ENCODE measurements at places on chromosomes 4 and X.

DNA sequence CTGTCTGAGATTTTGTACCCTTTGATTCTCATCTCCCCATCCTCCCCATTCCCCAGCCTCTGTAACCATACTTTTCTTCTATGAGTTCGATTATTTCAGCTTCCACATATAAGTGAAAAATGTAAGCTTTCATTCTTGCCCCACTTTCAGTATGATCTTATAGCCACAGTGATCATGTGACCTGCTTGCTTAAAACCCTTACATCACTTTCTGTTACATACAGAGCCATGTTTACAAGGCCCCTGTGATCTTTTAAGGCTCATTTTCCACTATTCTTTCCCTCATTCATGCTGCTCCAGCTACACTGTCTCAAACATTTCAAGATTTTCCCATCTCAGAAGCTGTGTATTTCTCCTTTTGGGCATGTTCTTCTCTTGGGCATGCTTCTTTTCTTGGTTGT, 147.7 kb downstream of the DCK start:
- no peak for DNase-seq

- DNase-seq = no peak
These were observed 13.0 kb upstream of the SPARCL1 start for GRCh38 chr4:87541956-87542709.

DNA sequence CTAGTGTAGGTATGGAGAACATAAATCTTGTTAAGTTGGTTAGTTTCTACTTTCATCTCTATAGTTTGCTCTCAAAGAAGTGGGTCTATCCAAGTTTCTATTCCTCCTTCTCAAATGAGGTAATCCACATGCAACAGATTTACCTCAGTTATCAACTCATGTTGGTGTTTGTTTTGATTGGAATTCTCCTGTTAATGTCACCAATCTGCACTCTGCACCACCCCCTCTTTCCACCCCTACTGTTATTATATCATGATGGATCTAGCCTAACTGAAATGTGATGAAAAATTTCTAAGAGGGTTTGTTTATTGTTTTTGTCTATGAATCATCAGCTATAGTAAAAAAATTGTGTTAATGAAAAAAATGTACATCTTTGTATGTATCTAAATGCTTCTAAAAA, 66.1 kb downstream of the AGTR2 start:
- no peak for DNase-seq

DNA sequence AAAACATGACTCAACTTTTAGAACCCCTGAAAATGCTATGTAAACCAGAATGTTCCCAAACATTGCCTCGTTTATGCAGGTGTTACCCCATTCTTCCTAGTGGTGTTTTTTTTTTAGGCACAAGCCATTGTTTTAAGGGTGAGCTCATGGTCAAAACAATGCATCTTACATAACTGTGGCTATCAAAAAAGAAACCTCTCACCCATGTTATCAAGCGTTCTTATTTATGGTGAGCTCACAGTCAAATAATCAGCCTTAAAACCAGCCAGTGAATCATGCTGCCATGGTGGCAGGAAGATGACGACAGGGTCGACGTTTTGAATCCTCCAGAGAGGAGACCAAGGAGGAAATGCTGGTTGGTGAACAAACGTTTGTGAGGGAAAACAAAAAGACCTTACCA, 195.2 kb downstream of the KDR start:
- DNase-seq = no peak

- DNase-seq = no peak
These were observed 1276.1 kb downstream of the FSTL5 start for GRCh38 chr4:160887668-160888067.

GRCh38 chrX:154508384-154508745, 7.7 kb downstream of the FAM3A start:
- DNase-seq = no peak

- no peak for DNase-seq
These were observed 85.1 kb upstream of the HPRT1 start for GRCh38 chrX:134374910-134375309.

DNA sequence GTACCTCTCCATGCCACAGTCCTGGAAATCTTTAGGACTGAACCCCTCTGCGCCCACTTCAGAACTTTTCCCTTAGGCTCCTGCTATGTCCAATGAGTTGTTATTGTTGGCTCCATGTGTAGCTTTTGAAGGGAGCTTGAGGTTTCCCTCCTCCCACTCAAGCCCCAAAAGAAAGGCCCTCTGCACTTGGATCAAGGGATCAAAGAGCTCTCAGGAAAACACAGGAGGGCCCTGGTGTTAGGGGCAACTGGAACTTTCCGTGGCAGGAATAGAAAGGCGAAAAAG, 135.0 kb downstream of the RASL11B start:
- no peak for DNase-seq

DNA sequence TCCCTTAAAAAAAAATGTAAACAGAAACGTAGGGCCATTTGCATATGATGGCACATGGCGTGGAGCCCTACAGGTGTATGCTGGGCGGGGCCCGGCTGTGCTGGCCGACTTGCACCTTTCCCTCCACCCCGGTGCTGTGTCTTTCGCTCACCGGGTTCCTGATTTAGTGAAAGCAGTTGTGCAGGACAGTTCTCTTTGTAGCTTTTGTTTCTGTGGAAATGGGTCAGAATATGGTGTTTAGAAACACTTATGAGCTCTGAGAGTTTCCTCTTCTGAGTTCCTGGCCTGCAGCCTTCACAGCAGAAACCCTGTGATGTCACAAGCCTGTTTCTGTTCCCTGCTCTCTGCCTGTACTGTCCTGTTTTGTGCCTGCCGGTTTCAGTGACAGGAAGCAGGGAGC, 22.5 kb upstream of the MSANTD1 start:
- no peak for DNase-seq

DNA sequence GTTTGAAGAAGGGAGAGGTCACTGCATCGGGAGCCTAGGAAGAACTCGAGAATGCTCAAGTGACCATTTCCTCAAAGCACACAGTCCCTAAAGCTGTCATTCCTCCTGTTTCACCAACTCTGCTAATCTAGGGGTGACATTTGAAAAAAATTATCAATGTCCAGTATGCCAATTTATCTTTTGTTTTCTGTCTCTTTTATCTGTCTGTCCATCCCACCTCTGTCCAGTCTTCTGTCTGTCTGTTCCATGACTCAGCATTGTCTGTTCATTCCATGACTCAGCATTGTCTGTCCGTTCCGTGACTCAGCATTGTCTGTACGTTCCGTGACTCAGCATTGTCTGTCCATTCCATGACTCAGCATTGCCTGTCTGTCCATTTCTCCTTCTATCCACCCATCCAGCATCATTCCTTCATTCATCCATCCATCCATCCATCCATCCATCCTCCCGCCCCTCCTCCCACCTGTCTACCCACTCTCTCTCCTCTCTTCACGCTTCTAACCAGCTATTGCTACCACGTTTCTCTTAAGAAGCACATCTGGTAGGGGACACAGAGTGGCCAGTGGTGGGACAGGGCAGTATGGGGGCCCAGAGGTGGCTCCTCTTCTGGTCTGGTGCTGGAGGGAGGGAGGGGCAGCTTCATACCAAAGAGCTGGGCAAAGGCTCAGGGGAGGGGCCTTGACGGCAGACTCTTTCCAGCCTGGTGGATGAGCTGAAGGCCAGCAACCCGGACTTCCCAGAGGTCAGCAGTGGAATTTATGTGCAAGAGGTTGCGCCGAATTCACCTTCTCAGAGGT, 34.1 kb downstream of the HTRA3 start:
- DNase-seq = no peak

- no peak for DNase-seq
These were observed 308.5 kb downstream of the ARHGAP24 start for GRCh38 chr4:85783483-85783882.

DNA sequence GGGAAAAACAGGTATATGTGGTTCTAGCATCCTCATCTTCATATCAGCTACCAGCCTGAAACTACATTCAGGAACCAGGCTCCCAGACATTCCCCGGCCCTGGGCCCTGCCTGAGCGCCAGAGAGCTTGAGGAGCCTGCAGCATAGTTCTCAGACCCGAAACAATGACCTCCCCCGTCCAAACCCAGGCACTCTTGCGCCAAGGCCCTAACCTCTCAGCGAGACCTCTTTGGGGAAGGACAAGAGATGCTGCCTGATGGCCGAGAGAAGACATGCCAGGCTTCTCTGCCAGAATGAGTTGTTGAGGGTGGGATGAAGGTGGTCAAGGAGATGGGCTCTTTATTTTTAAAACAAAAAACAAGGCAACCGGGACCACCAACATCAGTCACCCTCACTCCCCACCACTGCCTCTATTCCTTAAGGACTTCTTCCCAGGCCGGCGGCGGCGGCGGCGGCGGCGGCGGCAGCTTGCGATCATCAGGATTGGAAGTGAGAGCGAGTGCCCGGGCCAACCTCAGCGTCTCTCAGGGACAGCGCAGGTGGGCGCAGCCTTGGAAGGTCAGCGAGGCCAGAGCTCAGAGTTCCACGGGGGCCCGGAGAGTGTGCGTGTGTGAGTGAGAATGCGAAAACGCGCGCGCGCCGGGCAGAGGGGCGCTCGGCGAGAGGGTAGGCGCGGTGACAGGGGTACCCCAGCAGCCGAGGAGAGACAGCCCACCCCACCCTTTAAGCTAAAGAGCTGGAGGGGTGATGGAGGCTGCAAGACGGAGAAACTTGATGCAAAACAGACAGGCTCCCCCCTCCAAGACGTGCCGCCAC, 601 bp downstream of the INPP4B start:
- DNase-seq = no peak

- DNase-seq = no peak
These were observed 7.3 kb upstream of the HMGB3 start for GRCh38 chrX:150975655-150976390.

GRCh38 chr4:145481942-145482208, 222 bp downstream of the SMAD1 start:
- DNase-seq = no peak

Data from CD4-positive, alpha-beta T cell treated with Interleukin-15 for 4 hours (primary cell).